Naive thymus-derived CD4-positive, alpha-beta T cell (primary cell): ENCODE measurements at places on chromosomes 1 and 21. TPM values are rescaled to one million over a fixed set of nuclear protein-coding genes. Genes with fewer than 3 reads are reported as not detected.

PRDM16 gene
- total RNA-seq = 0.05 TPM

DNA sequence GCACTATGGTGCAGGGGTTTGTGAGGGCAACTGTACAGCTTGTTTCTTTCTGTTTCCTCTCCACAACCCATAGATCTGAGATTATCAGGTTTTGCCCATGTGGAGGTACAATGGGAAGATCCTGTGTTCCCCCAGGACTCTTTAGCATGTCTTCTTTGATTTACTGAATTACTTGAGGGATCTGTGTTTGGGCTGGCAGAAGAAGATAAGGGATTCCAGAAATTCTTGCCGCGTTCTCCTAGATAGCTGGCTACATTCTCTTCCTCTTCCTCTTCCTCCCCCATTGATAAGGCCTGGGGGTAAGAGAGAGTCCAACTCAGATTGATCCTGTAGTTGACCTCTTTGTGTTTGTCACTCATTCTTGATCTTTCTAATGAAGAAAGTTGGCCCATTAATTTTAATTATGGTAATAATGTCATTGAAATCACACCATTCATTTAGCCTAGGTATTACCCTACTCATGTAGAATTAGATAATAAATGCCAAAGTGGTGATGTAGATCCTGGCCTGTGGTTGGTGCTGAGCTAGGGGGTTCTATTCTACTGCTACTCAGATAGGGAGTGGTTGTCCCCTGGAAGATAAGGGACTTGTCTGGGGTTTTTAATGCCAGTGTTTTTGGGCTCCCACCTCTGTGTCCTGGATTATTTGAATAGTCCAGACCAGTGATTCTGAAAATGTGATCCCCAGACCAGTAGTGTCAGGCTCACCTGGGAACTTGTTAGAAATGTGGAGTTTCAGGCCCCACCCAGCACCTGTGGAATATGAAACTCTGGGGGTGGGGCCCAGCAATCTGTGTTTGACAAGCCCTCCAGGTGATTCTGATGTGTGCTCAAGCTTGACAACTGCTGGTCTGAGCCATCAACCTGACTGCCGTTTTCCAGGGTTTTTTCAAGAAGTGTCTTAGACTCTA lies 122.2 kb downstream of the NOS1AP start:
- no peaks in the 10 kb centered on the region for H3K36me3 ChIP-seq
- H3K4me3 ChIP-seq = no peak overlapping the region
- DNase-seq = no peak
- no peaks in the 10 kb centered on the region for H3K27me3 ChIP-seq
- no peaks in the 10 kb centered on the region for H3K4me1 ChIP-seq

DNA sequence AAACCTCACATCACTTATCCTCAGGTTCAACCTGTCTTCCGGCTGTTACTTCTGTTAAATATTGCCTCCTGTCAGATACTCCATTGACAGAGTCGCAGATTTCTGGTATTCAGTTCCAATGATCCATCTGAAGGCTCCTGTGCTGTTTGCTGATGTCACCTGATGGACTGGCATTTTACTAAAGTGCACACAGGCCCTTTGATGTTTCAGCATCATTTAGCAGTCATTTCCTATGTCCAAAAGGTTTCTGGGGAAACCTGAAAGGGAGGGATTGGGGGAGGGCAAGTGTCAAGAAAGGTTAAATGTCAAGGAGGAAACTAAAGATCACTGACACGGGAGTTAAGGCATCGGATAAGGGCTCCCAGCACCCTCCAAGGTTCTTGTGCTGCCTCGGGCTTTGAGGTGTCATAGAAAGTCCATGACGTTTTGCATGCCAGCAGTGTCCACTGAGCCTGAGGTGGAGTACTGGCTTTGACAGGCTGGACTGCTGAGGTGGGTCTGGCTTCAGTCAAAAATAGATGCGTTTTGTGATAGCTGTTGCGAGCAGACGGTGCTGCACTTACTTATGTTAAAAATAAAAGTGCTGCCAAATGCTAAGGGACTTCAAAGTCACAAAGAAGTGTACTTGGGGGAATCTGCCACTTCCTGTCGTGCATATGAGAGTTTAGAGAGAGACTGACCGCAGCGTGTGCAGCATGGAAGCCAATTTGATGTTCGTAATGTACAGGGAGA lies 30.8 kb downstream of the XCL2 start:
- no peaks in the 10 kb centered on the region for H3K36me3 ChIP-seq
- peak overlapping the region; percentile 16 for H3K27ac ChIP-seq
- peaks cover 62% of the 10 kb centered on the region for H3K4me1 ChIP-seq

TMEM52 gene
- not detected for total RNA-seq
